ENCODE measurements at places on chromosomes 11 and 22.

- DNase-seq, result no peak
These were observed 4.2 kb upstream of the HINFP start for GRCh38 chr11:119117004-119117706.

DNA sequence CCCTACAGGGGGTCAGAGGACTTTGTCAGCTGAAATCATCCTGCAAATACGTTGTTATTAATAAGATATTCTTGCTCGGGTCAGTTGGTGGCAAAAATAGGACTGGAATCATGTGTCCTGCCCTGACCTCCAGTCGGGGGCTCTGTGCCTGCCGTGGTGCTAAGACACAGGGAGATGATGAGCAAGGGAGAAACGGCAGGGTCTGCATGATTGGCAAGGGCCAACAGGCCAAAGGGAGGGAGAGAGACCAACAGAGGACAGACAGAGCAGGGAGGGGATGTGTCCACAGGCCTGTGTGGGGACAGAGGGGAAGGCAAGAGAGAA lies 10.4 kb upstream of the TSKU start:
- DNase-seq, result no peak

DNA sequence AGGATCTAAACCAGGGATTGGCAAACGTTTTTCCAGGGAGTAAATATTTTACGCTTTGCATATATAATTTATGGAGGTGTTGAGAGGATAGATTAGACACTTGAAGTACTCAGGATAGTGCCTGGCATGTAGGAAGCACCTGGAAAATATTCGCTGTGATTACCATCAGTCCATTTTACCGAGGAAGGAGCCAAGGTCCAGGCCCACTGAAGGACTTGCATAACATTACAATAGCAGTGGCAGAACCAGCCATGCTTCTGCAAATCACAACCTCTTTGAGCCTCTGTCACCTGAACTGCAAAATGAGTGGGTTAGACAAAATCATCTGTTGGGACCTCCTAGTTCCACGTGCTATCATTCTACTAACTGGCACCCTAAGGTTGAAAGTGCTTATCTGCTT lies 5.4 kb downstream of the FUT4 start:
- no peak for DNase-seq

DNA sequence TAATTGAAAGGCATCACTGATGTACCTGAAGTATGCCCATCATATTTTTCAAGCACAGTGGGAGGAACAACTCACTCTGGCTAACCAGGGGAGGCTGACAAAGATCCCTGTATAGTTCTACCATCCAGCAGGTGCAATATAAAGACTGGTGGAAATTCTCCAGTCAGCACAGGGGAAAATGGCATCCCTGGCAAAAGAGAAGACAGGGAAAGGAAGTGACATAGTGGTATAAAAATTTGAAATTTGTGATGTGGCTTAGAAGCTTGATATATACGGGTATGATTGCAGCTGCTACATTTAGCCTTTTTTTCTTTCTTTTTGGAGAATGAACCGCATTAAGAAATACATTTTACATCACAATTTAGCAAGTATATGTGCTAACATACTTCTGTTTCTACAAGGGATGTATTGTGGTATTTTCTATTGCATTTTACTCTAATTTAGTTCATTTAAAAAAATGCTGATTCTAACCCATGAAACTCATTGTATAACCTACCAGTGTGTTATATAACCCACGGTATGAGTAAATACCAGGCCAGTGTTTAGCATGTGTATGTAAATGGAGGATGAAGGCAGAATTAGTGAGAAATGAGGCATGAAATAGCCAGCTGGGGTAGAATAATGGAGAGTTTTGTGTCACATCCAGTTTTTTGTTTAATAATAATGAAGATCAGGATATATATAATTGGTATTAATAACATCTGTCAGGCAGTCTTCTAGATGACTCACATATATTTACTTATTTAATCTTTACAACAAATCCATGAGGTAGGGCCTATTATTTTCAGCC lies 186.1 kb downstream of the ARHGAP42 start:
- DNase-seq, result no peak

DNA sequence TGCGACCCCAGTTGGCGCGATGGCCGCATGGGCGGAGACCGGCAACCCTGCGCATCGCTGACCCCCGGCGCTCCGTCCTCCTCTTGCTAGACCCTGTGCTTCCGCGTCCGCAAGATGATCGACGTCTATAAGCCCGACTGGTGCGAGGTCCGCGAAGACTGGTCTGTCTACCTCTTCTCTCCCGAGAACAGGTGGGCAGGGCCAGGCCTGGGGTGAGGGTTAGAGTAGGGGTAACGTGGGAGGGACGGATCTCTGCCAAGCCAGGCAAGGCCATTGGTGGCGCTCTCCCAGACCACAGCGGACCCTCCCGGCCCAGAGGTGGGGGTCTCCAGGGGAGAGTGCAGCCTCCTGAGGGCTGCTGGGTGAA lies 92.1 kb downstream of the CACNA1I start:
- no peak for DNase-seq

DNA sequence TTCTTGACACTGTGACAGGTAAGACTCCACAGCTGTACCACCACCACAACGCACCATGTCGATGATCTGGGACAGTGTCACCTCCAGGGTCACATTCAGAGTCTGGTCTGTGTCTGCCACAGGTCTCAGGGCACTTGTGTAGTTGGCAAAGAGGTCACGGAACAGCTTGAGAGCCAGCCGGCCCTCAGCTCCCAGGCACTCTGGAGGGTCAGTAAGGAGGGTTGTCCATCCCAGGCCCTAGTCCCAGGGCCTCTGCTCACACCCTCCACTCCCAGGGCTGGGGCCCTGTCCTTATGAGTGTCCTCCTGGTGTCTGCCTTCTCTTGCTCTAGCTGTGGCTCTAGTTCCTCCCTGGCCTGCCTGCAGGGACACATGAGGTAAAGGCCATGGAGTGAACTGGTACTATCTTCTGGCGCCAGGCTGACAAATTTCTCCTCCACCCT lies 1.4 kb downstream of the CHRNA10 start:
- DNase-seq, result no peak

- DNase-seq, result no peak
These were observed 26.5 kb downstream of the ARHGEF17 start for GRCh38 chr11:73334384-73335203.

GRCh38 chr11:17449158-17449557 lies 27.5 kb downstream of the ABCC8 start:
- DNase-seq, result no peak

All from type B pancreatic cell (in vitro differentiated cells).